Naive thymus-derived CD4-positive, alpha-beta T cell (primary cell): ENCODE measurements at places on chromosomes 3 and 15. TPM values are rescaled to one million over a fixed set of nuclear protein-coding genes. Genes with fewer than 3 reads are reported as not detected.

DNA sequence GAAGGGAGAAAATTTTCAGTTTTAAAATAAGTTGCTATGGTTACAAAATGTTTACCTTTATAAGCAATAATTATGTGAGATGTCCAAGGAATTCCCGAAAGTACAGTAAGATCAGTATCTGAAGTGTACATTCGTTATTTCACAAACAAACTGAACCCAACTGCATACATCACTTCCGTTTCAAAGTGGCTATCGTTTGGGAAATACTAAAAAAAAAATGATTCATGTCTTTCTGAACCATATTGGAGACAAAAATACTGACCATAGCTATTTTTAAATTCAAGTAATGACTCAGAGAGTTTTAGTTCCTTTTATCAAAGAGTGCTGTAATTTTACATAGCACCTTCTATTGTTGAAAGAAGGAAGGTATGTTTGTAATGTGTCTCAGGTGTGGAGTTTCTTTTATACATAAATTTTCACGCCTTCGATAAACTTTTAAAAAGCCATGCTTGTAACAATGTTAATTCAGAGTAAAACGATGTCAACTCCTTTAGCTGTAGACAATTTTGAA lies 8.0 kb upstream of the ANKRD28 start:
- H3K36me3 ChIP-seq: no peaks in the 10 kb centered on the region
- no peak overlapping the region for H3K27ac ChIP-seq
- peaks cover 7% of the 10 kb centered on the region for H3K4me1 ChIP-seq
- no peak for DNase-seq
- no peaks in the 10 kb centered on the region for H3K27me3 ChIP-seq

- H3K4me1 ChIP-seq: peaks cover 2% of the 10 kb centered on the region
- no peak overlapping the region for H3K4me3 ChIP-seq
- H3K36me3 ChIP-seq: no peaks in the 10 kb centered on the region
- no peak overlapping the region for H3K27ac ChIP-seq
- no peak for DNase-seq
- no peaks in the 10 kb centered on the region for H3K27me3 ChIP-seq
Measured at GRCh38 chr3:123085293-123085931, 18.6 kb downstream of the PDIA5 start.

GRCh38 chr3:177041021-177041729 lies 156.1 kb downstream of the TBL1XR1 start:
- no peak overlapping the region for H3K27ac ChIP-seq
- no peak overlapping the region for H3K4me3 ChIP-seq
- DNase-seq: no peak
- no peaks in the 10 kb centered on the region for H3K4me1 ChIP-seq
- H3K36me3 ChIP-seq: peaks cover 19% of the 10 kb centered on the region
- H3K27me3 ChIP-seq: no peaks in the 10 kb centered on the region

SLC7A14 gene
- polyA plus RNA-seq: not detected

- no peak for DNase-seq
- no peak overlapping the region for H3K27ac ChIP-seq
- no peaks in the 10 kb centered on the region for H3K36me3 ChIP-seq
- H3K27me3 ChIP-seq: no peaks in the 10 kb centered on the region
Measured at GRCh38 chr3:197171481-197172067, 126.8 kb downstream of the DLG1 start.

ZBTB38 gene
- 56.3 TPM for polyA plus RNA-seq

- H3K4me1 ChIP-seq: no peaks in the 10 kb centered on the region
- no peaks in the 10 kb centered on the region for H3K27me3 ChIP-seq
- no peak for DNase-seq
- no peak overlapping the region for H3K4me3 ChIP-seq
Measured at GRCh38 chr3:56321892-56322291, 146.4 kb downstream of the ERC2 start.

GRCh38 chr3:197227780-197228574 lies 70.4 kb downstream of the DLG1 start:
- no peak overlapping the region for H3K4me3 ChIP-seq
- no peak for DNase-seq
- H3K4me1 ChIP-seq: no peaks in the 10 kb centered on the region
- H3K27ac ChIP-seq: no peak overlapping the region

GRCh38 chr3:106839576-106840280 lies 537.5 kb upstream of the CCDC54 start:
- DNase-seq: no peak
- no peaks in the 10 kb centered on the region for H3K4me1 ChIP-seq
- H3K27ac ChIP-seq: no peak overlapping the region
- no peaks in the 10 kb centered on the region for H3K27me3 ChIP-seq

- H3K36me3 ChIP-seq: peaks cover 12% of the 10 kb centered on the region
- no peaks in the 10 kb centered on the region for H3K27me3 ChIP-seq
- no peak overlapping the region for H3K4me3 ChIP-seq
- no peak overlapping the region for H3K27ac ChIP-seq
- no peak for DNase-seq
Measured at GRCh38 chr3:134477002-134477401, 8.8 kb downstream of the ANAPC13 start.

GRCh38 chr3:133083395-133083794 lies 45.2 kb downstream of the TMEM108 start:
- H3K27ac ChIP-seq: no peak overlapping the region
- no peaks in the 10 kb centered on the region for H3K36me3 ChIP-seq
- H3K4me1 ChIP-seq: no peaks in the 10 kb centered on the region
- no peak for DNase-seq

GRCh38 chr3:48188266-48189201 lies at the start of gene CDC25A:
CDC25A (minus strand) TSS chr3:48188417; CDS start chr3:48187947, 470 bp downstream.
- H3K27me3 ChIP-seq: no peaks in the 10 kb centered on the region
- H3K4me3 ChIP-seq: peak within 1 kb of the TSS; percentile 88
- H3K36me3 ChIP-seq: no peaks in the 10 kb centered on the region
- H3K27ac ChIP-seq: peak within 1 kb of the TSS; percentile 57
- peak; percentile 87 for DNase-seq

GUCA1C gene
- polyA plus RNA-seq: not detected

DUOXA2 gene
- not detected for polyA plus RNA-seq

MAP6D1 gene
- polyA plus RNA-seq: not detected

DNA sequence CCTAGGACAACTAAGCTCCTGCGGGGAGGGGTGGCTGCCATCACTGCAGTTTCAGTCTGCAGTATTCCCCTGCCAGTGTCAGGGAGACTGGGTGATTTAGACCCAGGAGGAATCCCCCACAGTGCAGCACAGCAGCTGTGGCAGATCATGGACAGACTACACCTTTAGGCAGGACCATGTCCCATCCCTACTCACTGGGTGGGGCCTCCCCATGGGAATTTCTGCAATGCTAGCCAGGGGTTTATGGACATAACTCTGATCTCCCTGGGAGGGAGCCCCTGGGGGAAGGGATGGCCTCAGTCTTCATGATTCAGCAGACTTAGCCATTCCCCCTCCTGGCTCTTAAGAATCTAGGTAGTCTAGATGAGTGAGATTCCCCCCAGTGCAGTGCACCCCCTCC lies 130.1 kb upstream of the STAC start:
- no peaks in the 10 kb centered on the region for H3K27me3 ChIP-seq
- no peak overlapping the region for H3K27ac ChIP-seq
- no peaks in the 10 kb centered on the region for H3K4me1 ChIP-seq
- no peak for DNase-seq

- no peak overlapping the region for H3K27ac ChIP-seq
- H3K4me3 ChIP-seq: no peak overlapping the region
- DNase-seq: no peak
Measured at GRCh38 chr3:184823990-184824389, 12.0 kb downstream of the VPS8 start.

STOML1 gene
- polyA plus RNA-seq: 18.7 TPM

KLHL40 gene
- polyA plus RNA-seq: not detected

DNA sequence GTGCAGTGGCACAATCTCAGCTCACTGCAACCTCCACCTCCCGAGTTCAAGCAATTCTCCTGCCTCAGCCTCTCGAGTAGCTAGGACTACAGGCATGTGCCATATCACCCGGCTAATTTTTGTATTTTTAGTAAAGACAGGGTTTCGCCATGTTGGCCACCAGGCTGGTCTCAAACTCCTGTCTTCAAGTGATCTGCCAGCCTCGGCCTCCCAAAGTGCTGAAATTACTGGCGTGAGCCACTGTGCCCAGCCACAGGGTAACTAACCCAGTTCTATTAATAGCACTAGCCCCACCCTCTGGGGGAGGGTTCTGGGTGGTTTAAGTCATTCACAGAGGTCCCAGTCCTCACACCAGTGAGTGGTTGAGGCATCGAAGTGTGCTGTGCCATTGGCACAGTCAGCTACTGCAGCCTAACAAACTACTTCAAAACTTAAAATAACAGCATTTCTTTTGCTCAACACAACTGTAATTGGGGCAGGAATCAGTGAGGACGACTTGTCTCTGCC lies 44.0 kb downstream of the RHCG start:
- no peak for DNase-seq
- H3K4me1 ChIP-seq: no peaks in the 10 kb centered on the region
- no peak overlapping the region for H3K27ac ChIP-seq
- H3K4me3 ChIP-seq: no peak overlapping the region

GRCh38 chr3:185290266-185290665 lies 36.4 kb upstream of the EHHADH start:
- no peaks in the 10 kb centered on the region for H3K27me3 ChIP-seq
- no peak for DNase-seq
- no peaks in the 10 kb centered on the region for H3K4me1 ChIP-seq

GRCh38 chr3:88084097-88084501 lies 25.0 kb downstream of the ZNF654 start:
- H3K27ac ChIP-seq: no peak overlapping the region
- no peaks in the 10 kb centered on the region for H3K27me3 ChIP-seq
- H3K4me1 ChIP-seq: no peaks in the 10 kb centered on the region
- no peaks in the 10 kb centered on the region for H3K36me3 ChIP-seq
- DNase-seq: no peak

ITGB5 gene
- polyA plus RNA-seq: not detected

- H3K4me1 ChIP-seq: no peaks in the 10 kb centered on the region
- H3K4me3 ChIP-seq: no peak overlapping the region
- no peaks in the 10 kb centered on the region for H3K36me3 ChIP-seq
- no peak overlapping the region for H3K27ac ChIP-seq
Measured at GRCh38 chr3:171854649-171855305, 11.6 kb downstream of the TMEM212 start.

C3orf20 gene
- polyA plus RNA-seq: 0.05 TPM

DNA sequence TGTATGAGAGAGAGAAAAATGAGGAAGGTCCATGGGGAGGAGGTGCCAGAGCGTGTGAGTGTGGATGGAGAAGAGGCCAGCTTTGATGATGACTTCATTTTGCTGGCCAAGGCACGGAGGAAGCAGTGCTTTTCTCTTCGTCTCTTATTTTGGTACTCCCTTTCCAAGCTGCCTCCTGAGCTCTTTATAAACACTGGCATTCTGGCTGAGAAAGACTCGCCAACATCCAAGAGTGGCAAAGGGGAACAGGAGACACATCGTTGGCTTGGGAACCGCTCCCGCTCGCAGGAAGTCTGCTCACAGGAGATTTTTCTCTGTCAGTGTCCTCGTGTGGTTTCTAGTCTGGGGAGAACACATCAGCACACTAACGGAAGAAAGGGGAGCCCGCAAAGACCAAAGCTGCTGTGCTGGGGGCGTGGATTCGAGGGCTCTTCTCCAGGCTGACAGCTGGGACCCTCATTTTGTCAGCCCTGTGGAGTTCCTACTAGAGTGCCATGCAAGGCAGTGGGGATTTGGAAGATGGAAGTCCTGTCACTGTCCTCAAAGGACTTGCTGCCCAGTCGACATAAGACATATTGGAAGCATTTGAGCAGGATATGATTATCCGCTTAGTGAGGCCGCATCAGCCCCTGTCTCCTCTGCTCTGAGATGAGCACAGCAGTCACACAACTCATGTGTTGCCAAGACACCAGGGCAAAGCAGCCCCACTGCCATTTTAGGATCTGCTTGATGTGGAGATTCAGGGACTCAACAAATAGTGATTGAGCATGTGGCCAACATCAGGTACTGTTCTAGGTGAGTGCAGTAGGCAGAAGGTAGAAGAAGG lies 8.0 kb upstream of the SEMA4B start:
- DNase-seq: no peak
- H3K36me3 ChIP-seq: no peaks in the 10 kb centered on the region
- peaks cover 21% of the 10 kb centered on the region for H3K4me1 ChIP-seq
- H3K27ac ChIP-seq: peak overlapping the region; percentile 44
- H3K27me3 ChIP-seq: no peaks in the 10 kb centered on the region
- no peak overlapping the region for H3K4me3 ChIP-seq

GRCh38 chr15:95125803-95126202 lies 894.4 kb downstream of the MCTP2 start:
- H3K4me3 ChIP-seq: no peak overlapping the region
- H3K4me1 ChIP-seq: no peaks in the 10 kb centered on the region
- no peaks in the 10 kb centered on the region for H3K36me3 ChIP-seq
- H3K27me3 ChIP-seq: no peaks in the 10 kb centered on the region
- DNase-seq: no peak
- no peak overlapping the region for H3K27ac ChIP-seq
